SJCRH30 (cell line): ENCODE measurements at places on chromosomes 2 and 18.

DNA sequence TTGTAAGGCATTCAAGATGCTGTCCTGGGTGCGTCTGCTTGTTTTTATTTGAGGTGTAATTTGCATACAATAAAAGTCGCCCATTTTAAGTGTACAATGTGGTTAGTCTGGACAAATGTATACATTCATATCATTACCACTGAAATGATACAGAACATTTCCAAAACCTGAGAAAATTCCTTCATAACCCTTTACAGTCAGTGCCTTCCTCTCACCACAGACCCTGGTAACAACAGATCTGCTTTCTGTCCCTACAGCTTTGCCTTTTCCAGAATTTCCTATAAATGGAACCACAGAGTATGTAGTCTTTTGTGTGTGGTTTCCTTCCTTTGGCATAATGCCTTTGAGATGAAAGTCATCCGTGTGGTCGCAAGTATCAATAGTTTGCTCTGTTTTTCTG lies 45.8 kb upstream of the NFU1 start:
- H3K4me3 ChIP-seq = no peak overlapping the region
- H3K4me1 ChIP-seq = no peaks in the 10 kb centered on the region
- DNase-seq = no peak
- H3K27ac ChIP-seq = no peak overlapping the region

GRCh38 chr2:200311139-200311538 lies 4.6 kb downstream of the SPATS2L start:
- H3K27me3 ChIP-seq = no peaks in the 10 kb centered on the region
- H3K27ac ChIP-seq = no peak overlapping the region
- peaks cover 58% of the 10 kb centered on the region for H3K4me1 ChIP-seq
- H3K36me3 ChIP-seq = peaks cover 70% of the 10 kb centered on the region
- H3K4me3 ChIP-seq = no peak overlapping the region
- DNase-seq = no peak

GRCh38 chr2:149169656-149170055 lies 131.2 kb downstream of the LYPD6B start:
- H3K36me3 ChIP-seq = no peaks in the 10 kb centered on the region
- DNase-seq = no peak
- no peaks in the 10 kb centered on the region; the same call in 1 of the 2 replicates for H3K27me3 ChIP-seq
- H3K4me1 ChIP-seq = no peaks in the 10 kb centered on the region
- H3K4me3 ChIP-seq = no peak overlapping the region

DNA sequence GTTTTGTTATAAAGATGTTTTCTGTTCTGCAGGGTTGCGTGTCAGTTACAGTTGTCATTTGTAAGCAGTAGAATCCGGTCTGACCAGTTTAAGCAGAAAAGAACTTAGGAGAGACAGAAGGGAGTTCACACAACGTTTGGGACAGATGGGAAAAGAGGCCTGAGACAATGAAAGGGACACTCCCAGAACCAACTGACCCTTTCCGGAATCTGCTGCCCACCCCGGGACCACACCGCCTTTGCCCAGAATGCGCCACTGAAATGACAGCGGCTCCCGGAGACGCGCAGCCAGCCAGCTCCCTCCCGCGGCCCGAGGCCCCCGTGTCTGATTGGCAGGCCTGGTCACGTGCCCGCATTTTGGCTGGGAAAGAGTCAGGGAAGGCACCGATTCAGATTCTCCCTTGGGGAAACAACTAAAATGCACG lies 244.6 kb downstream of the BCL2 start:
- H3K36me3 ChIP-seq = no peaks in the 10 kb centered on the region
- H3K4me1 ChIP-seq = no peaks in the 10 kb centered on the region
- peak; percentile 66 for DNase-seq
- no peak overlapping the region for H3K27ac ChIP-seq

- H3K36me3 ChIP-seq = peaks cover 69% of the 10 kb centered on the region
- no peak overlapping the region for H3K4me3 ChIP-seq
- no peak overlapping the region for H3K27ac ChIP-seq
Measured at GRCh38 chr2:68172990-68173700, 15.5 kb downstream of the PNO1 start.

DNA sequence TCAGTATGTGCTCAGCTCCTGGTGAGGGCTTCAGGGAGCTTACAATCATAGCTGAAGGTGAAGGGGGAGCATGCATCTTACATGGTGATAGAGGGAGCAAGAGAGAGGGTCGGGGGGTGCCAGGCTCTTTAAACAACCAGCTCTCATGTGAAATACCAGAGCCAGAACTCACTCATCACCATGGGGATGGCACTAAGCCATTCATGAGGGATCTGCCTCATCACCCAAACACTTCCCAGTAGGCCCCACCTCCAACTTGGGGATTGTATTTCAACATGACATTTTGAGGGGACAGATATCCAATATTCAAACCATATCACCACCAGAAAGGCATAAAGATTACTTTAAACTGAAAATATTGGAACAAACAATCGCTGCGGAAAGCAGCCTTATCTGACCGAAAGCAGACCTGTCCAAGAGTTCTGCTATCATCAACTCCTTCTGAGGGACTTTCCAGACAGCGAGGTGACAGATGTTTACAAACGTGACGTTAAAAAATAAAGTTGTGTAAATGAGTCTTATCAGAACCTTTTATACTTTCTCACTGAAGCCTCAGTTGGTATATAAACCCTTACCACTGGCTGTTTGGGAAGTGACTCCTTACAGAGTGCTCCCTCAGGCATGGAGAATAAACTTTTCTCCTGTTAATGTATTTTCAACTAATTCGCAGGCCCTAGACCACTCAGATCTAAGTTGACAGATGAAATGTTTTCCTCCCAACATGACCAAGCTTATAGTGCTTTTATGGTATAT lies 35.5 kb upstream of the PTH2R start:
- H3K27me3 ChIP-seq = no peaks in the 10 kb centered on the region
- no peak for DNase-seq
- no peak overlapping the region for H3K27ac ChIP-seq
- H3K4me3 ChIP-seq = no peak overlapping the region
- no peaks in the 10 kb centered on the region for H3K4me1 ChIP-seq
